Motor neuron (in vitro differentiated cells): ENCODE measurements at places on chromosomes 7 and 10.

DNA sequence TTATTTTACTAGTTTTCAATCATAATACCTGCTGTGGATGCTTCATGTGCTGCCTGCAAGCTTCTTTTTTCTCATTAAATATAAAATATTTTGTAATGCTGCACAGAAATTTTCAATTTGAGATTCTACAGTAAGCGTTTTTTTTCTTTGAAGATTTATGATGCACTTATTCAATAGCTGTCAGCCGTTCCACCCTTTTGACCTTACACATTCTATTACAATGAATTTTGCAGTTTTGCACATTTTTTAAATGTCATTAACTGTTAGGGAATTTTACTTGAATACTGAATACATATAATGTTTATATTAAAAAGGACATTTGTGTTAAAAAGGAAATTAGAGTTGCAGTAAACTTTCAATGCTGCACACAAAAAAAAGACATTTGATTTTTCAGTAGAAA, 103.0 kb downstream of the PTEN start:
- no peak for ATAC-seq

- no peak for ATAC-seq
Observed at GRCh38 chr7:21912305-21912704, 33.4 kb downstream of the CDCA7L start.

GRCh38 chr7:142407939-142408570, 150.2 kb upstream of the PRSS58 start:
- no peak for ATAC-seq

DNA sequence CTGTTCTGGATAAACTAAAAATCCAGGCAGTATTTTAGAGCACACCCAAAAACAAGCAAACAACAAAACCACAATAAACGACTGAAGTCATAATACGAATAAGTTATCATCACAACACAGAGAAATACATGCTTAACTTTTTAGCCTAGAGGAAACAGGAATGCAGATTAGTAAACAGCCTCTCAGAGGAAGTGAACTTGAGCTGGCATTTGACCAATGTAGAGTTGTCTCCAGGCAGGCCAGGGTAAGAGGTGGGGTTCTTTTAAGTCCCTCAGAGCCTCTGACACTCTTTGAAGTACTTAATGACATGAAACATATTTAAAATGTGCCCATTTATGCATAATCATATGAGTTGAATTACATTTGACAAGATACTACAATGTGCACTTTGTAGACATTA, 43.3 kb upstream of the PLXDC2 start:
- ATAC-seq: no peak

DNA sequence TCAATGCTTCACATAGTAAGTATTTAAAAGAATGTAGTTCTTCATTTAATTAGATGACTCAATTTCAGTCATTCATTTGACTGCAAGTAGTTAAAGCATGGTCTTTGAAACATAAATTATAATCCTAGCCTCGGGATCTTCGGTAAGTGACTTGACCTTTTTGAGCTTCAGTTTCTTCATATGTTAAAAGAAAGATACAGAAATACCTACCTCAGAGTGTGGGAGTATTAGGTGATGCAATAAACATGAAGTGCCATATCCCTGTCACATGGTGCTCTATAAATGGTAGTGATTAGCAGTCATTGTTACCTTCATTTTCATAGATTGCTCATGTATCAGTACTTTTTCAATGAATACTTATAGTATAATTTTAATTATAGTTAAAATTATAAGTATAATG, 31.2 kb upstream of the UMAD1 start:
- no peak for ATAC-seq

GRCh38 chr7:5597772-5598171, 174.1 kb upstream of the TNRC18 start:
- no peak for ATAC-seq

DNA sequence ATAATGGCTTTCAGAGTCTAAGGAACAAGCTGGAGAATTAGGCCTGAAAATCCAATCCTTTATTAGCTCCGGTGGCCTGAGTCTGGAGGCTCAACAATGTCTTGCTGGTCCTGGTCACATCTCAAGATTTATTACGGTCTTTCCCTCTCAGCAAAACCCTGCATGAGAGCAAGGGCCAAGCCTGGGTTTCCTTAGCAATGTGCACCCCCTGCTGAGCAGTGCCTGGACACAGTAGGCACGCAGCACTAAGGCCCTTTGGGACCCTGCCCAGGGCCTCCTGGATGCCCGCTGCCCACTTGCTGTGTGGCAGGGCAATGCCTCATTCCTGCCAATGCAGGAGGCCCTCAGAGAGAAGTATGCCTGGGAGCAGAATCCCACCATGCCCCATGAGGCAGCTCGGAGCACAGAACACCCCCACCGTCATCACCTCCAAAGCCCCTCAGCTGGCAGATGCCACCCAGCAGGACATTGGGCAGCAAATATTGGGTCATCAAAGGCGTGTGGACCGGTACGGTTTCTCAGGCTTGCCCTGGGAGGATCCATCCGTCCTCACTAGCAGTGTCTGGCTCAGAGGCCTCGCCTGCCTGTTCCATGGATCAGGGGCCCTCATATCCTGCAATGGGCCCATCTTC, 156.4 kb downstream of the OAT start:
- ATAC-seq: peak; percentile 80
